ENCODE measurements at places on chromosomes 1 and 21.

GRCh38 chr1:94953746-94954145 is 26.8 kb upstream of the CNN3 start:
- DNase-seq, result no peak

DNA sequence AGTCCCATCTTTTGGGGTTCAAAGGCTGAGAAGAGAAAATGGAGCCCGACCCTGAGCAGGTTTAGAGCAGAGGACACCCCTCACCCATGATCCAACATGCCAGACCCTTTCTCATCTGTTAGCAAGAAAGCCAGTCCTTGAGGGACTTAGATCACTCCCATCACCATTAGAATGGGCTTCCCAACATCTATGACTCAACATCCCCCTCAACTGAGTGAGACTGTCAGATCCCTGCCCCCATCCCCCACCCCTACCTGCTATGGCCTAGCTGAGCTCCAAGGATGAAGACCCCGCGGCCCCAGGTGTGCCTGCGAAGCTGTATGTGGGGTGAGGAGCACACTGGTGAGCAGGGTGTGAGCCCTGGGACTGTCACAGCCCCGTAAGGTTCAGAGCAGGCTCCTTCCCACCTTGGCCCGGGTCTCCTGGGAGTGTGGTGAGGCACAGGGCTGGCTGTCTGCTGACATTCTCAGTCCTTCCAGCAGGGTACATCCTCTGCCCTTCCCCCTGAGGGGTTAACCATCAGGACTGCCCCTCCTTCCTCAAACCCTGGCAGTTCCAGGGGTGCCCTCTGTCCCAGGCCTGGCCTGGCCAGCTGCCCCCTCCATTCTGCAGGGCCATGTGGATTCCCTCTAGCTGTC is 21.4 kb upstream of the BLACAT1 start:
- no peak for DNase-seq

DNA sequence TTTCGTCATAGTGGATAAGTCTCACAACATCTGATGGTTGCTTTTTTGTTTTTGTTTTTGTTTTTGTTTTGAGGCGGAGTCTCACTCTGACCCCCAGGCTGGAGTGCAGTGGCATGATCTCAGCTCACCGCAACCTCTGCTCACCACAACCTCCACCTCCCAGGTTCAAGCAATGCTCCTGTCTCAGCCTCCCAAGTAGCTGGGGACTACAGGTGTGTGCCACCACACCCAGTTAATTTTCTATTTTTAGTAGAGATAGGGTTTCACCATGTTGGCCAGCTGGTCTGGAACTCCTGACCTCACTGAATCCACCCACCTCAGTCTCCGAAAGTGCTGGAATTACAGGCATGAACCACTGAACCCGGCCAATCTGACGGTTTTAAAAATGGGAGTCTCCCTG is 109.2 kb downstream of the RERE start:
- no peak for DNase-seq

- no peak for DNase-seq
Measured at GRCh38 chr1:31961536-31961935, 23.4 kb upstream of the PTP4A2 start.

- no peak for DNase-seq
Measured at GRCh38 chr1:208248307-208248801, 4.2 kb upstream of the PLXNA2 start.

- no peak for DNase-seq
Measured at GRCh38 chr1:25945761-25946160, 39.5 kb upstream of the STMN1 start.

- DNase-seq, result no peak
Measured at GRCh38 chr1:67575861-67576260, 109.1 kb upstream of the GADD45A start.

DNA sequence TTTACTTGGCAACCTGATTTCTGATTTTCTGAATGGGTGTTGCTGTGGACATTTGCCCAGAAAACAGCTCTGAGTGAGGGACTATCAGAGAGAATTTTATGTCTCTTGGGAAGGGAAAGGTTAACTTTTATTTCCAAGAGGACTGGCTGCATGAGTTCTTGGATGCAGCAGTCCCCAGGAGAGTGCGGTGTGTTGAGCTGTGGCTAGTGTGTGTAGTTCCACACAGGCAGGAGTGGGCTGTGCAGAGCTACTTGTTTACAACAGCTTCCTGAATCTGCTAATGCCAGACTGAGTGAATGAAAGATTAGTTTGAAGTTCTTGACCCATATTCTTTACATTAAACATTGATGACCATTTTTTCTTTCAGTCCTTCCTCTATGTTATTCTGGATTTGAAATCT is 41.0 kb upstream of the APOBEC4 start:
- DNase-seq, result no peak

DNA sequence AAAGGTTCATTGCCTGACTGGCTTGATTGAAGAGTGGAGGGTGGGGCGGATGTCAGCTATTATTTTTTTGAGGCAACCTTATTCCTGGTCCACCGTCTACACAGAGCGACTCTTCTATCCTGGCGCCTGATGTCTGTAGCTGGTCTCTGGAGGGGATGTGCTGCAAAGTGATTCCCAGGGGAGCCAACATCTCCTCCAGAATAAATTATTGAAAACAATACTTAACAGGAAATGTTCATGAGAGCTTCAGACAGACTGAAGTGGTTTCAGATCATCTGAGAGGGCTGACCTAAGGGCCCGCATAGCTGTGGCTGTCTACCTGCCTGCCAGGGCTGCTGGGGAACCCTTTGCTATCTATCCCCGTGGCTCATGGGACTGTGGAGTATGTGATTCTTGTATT is 66.7 kb downstream of the TEX35 start:
- DNase-seq, result no peak

GRCh38 chr21:31489014-31489413 is 145.0 kb upstream of the TIAM1 start:
- no peak for DNase-seq

- DNase-seq, result no peak
Measured at GRCh38 chr1:207034998-207035397, 2.4 kb upstream of the C1orf116 start.

DNA sequence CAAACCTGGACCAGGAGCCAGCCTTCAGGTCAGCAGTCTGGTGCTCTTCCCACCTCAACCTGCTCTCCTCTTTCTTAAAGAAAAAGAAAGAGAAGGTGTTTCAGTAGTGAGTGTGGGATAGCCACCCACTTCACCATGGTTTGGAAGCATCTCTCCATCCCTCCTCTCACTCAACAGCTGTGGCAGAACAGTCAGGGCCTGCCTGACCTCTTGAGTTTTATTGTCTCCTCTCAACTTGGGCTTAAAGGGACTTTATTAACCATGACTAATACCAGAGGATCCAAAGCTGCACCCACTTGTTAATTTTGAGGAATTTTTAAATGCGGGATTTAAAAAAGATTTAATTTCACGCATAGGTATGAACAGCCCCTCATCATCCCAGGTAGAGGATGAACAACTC is 570 bp upstream of the VASH2 start:
- DNase-seq, result no peak

DNA sequence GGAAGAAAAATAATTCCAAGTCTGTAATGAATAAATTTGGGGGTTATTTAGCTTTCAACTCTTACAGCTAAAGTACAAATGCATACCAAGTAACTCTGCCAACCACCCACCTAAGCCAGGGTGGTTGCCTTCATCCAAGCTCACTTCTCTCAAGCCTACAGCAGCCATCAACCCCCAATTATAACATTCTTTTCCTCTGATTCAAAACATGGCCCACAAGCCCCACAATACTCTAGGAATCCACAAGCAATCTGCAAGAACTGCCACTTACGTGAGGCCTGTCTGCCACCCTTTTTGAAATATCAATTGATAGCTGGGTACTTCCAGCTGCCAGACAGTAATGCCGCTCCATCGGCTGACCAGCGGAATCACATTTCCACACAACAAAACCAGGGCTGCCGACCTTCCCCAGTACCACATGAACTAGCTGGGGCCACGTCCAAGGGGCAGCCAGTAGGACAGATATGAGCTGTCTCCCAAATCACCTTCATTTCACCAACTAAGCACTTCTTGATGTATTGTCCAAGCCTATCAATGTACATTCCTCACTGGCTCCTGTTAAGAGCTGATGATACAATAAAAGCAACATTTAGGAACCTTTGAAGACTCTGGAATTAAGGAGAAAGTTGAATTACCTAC is 3.2 kb downstream of the LBR start:
- DNase-seq, result no peak
